ENCODE measurements at places on chromosomes 1 and 21.

GRCh38 chr21:35035116-35035515 is 14.0 kb downstream of the RUNX1 start:
- no peak for DNase-seq

- DNase-seq: no peak
Measured at GRCh38 chr1:54791880-54792522, 9.1 kb downstream of the TTC22 start.

GRCh38 chr1:85849660-85850059 is 141.4 kb upstream of the ZNHIT6 start:
- DNase-seq: no peak

GRCh38 chr1:106637566-106637965 is 418.9 kb upstream of the PRMT6 start:
- no peak for DNase-seq

GRCh38 chr21:34156957-34157356 is 83.6 kb downstream of the MRPS6 start:
- DNase-seq: no peak

DNA sequence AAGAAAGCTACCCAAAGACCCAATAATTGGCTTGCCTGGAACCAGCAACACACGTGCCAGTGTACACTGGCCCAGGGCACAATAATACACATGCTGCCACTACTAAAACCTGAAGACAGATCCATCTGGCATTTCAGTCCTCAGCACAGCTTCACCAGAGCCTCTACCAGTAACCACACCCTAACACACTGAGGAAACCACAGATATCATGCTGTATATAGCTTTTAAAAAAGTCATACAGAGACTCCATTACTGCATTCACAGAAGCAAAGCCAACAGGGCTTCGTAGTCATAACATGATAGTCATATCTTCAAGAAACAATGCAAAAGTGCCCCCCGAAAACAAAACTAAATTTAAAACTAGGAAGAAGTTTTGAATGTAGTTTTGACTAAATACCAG is 40.6 kb upstream of the NEGR1 start:
- no peak for DNase-seq

DNA sequence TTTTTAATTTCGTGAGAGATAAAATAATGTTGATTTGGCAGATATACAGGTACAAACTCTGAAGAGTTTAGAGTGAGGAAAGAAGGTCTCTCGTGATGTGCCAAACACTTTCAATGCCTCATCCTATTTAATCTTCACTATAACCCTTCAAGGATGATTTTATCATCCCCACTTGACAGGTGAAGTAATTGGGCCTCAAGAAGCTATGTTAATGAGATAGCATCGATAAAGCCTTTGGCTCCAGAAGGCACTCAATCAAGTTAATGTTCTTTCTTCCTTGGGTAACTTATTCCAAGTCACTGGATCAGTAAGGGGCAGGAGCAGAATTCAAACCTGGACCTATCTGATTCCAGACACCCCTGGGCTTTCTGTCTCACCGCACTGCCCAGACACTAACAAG is 7.2 kb downstream of the LMOD1 start:
- no peak for DNase-seq

DNA sequence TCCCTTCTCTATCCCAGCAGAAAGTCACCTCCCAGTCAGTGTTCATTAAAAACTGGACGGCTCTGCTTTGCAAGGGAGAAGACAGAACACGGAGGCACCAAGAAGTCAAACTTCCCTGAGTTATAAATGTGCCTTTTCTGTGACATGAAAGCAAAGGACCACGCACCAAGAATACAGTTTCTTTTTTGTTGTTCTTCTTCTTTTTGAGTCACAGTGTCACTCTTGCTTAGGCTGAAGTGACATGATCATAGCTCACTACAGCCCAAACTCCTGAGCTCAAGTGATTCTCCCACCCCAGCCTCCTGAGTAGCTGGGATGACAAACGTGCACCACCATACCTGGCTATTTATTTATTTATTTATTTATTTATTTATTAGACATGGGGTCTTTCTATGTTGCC is 22.7 kb downstream of the GLUL start:
- no peak for DNase-seq

GRCh38 chr1:22018583-22019559 is 17.4 kb downstream of the CELA3A start:
- DNase-seq: no peak

DNA sequence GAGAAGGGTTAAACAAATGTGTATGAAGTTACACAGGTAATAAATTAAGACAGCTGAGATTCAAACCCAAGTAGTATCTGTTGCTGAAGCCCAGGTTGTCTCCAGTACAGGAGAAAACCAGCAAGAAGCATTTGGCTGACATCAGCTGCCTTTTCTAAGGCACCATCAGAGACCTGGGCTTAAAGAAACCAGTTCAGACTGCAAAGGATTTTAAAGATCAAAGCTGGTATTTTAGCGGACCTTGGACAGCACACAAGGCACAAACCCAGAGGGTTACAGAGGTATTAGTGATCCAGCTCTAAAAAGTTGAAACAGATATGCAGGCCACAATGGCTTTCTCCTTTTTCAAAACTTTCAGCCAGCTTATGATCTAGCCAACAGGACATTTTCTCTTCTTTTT is 23.4 kb downstream of the BEND5 start:
- no peak for DNase-seq

- no peak for DNase-seq
Measured at GRCh38 chr21:34732388-34732821, 63.6 kb downstream of the CLIC6 start.

- DNase-seq: no peak
Measured at GRCh38 chr1:236465231-236465958, 58.4 kb upstream of the LGALS8 start.

- DNase-seq: no peak
Measured at GRCh38 chr1:209648931-209649776, 3.1 kb downstream of the LAMB3 start.

DNA sequence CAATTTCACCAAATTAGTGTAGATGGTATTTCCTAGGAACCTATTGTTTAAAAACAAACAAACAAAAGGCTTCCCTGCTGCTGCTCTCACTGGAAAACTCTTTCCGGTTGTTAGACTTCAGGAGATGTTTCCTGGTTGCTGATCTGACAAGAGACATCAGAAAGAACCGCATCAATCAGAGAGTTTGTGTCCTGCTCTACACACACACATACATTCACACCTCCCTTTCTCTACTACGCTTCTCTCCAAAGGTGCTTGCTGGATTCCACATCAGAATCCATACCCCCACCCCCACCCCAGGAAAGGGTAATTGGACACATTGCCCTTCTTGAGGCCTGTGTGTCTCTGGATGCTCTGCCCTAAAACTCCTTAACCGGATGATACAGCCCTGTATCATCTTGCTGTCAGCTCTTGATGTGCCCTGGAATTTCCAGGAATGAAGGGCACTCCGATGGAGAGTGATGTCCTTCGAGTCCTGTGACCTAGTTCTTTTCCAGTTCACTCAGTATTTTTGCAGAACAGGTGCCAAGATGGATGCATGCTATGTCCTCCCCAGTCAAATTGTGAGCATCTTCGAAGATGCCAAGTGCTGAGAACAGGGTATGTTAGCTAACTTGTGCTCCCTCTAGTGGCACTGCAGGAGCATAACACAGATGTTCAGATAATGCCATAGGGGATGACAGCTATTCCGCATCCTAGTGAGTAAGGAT is 113.7 kb upstream of the SLC35F3 start:
- DNase-seq: peak; percentile 82

DNA sequence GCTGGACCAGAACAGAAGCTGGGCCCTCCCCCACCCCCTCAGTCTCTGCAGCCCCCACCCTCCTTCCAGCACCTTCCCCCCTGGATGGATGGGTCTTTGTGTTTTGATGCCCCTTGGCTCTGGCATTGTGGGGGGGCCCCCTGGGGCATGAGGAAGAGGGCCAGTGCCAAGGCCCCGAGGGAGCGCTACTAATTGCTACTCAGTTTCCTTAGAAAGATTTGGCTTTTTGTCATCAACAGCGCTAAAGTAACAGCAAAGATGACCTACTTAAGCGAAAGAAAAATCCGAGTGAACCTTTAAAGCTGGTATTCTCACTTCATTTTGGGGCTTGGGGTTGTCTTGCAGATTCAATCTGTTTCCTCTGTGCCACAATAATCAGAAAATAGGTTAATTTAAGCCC is 63.5 kb downstream of the SKI start:
- no peak for DNase-seq

DNA sequence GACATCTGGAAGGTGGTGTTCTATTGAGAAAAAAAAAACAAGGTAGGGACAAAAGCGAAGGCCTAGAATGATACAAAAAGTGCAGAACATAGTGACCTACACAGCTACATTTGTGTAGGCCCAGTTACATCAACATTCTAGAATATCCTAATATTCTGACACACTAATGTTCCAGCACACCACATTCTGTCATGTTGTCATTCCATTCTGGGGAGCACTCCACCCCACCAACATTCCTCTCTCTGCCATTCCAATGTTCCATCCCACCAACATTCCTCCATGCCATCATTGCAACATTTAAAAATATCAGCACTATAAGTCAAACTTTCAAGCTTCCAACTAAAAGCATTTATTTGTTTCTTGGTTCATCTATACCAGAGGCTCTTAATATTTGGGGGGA is 28.5 kb downstream of the COA7 start:
- DNase-seq: no peak

DNA sequence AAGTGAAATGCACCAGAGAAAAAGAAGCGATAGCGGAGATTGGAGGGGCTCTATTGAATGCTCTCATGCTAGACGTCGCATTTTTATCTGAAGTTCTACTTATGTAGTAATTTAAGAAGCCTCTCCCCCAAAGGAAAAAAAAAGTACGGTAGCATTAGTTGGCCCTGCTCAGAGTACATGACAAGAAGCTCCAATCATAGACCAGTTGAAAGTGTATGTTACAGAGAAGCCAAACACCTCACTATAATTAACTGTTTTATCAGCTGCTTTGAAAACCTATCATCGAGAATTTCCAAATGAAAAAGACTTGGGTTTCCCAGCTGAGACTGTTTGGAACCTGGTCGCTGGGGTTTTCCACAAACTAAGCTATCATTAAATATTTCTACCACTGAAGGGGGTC is 19.6 kb upstream of the OVAAL start:
- DNase-seq: peak; percentile 32

- no peak for DNase-seq
Measured at GRCh38 chr1:111197598-111198284, 2.7 kb downstream of the DENND2D start.

DNA sequence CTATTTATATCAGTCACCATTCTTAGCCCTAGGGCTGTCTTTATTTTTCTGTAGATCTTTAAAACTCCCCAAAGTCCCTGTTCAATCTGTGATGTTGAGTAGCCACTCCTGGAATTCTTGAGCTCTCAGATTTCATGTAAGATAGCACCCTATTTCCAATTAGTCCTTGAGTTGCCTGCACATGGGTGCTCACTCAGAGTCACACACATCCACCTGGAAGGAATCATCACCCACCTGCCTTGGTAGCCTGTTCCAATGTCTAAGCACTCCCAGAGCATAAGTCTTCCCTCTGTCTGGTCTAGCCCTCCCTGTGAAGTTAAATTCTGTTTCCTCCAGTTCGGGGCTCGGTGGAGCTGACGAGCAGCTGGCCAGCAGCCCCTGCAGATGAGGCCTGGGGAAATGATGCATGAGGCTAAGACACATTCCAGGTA is 14.7 kb upstream of the ATF3 start:
- DNase-seq: no peak

DNA sequence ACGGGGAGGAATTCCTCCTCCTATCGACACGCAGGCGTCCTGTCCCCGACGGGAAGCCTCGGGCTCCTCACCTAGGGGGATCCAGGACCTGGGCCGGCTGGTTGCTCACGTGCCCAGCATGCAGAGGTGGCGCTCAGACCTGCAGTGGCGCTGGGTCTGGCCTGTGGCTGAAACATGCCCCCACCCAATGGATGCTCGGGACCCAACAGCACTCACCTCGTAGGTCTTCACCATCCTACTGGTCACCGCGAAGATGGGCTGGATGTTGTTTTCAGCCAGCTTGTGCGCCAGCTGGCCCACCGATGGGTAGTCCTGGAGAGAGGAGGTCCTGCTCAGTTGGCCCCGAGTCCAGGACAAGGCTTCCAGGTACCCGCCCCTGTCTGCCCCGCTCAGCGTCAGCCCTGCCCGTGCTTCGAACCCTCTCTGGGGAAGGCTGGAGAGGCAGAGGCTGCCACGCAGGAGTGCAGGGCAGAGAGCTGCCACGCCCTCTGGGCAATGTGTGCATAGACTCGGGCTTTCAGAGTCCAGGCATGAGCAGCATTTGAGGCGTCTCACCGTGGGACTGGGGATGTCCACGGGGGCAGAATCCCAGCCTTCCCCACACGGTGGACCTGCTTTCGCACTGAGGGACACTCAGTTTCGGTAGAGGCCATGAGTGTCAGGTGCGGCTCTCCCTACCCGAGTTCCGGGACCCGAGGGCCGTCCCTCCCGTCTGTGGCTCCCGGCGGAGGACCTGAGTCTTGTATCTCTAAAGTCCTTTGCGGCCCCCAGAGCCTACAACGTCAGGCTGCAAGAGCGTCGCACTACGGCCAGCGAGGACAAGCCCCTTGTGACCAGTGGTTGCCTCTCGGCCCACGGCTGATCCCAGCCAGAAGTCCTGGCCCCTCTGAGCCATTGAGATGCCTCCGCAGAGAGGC is 21.6 kb downstream of the ITGB2 start:
- no peak for DNase-seq

DNA sequence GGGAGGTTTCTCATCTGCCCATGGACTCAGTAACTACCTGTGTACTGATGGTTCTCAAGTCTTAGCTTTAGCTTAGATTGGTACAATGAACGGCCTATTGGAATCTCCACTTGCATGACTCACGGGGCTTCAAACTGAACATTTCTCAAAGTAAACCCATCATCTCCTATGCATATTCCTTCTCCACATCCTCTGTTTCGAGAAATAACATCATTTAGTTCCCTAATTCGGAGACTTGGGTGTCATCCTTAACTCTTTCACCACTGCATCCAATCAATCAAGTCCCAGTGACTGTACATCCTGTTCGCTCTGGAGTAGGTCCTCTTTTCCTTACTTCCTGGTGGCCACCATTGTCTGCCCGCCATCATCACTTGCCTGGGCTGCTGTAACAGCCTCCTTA is 55.8 kb downstream of the LGR6 start:
- DNase-seq: no peak

- DNase-seq: peak; percentile 71
Measured at GRCh38 chr1:32773018-32773763, 44.0 kb downstream of the YARS1 start.

DNA sequence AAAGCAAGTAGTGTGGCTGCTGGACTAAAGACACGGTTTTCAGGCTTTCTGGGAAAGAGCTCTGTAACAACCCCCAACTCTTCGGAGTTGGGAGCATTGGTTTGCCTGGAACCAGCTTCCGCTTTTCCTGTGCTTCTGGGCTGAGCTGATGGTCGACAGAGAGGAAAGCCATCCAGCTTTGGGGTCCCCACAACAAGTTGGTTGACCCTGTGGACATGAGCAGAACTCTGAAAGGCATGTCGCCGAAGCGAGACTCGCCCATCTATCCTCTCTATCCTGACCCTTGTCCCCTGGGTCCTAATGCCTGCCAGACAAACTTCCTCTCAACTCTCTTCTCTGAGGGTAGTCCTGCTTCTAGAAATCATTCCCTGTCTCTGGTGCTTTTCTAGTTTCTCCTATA is 31.9 kb upstream of the FCGR2A start:
- no peak for DNase-seq

- DNase-seq: peak; percentile 77
Measured at GRCh38 chr1:36851087-36851486, 183.2 kb downstream of the GRIK3 start.
